ENCODE measurements at places on chromosomes 11 and 22.
A peak's percentile ranks its signal among the peaks of the same experiment; 100 is the strongest.

DNA sequence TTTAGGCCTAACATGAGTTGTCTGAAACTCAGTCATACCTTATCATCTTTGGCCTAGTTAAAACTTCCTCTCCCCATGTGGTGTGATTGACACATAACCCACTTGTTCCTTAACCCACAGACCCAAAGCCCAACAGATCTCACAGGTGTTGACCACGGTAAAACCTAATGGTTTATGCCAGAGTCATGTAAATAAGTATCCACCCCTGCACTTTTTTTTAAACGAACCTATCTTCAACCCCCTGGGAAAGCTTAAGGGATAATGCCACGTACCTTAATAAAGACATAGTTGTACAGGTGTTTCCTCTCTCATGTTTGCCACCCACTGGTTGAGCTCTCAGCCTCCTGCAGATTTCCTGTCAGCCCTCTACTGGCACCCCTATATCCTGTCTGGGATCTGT is 709.3 kb upstream of the CCDC179 start:
- no peak for DNase-seq

- DNase-seq = peak; percentile 96
These were observed 14.0 kb downstream of the SSH3 start for GRCh38 chr11:67317205-67317887.

DNA sequence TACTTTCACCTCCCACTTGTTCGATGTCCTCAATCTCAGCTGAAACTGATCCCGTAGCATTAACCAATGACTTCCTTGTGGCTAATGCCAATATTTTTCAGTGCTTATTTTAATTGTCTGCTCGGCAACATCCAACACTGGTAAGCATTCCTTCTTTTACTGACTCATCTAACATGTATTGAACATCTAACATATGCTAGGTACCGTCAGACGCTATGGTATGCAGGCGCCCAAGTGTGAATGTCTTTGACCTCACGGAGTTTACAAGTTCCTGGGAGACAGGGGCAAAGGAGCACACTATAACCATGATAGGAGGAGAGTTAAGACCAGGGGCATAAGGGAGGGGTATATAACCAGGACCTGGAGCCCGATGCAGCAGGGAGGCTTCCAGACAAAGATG is 1.7 kb downstream of the BRMS1 start:
- DNase-seq = no peak

GRCh38 chr11:35313760-35314153 is 105.6 kb downstream of the SLC1A2 start:
- no peak for DNase-seq

DNA sequence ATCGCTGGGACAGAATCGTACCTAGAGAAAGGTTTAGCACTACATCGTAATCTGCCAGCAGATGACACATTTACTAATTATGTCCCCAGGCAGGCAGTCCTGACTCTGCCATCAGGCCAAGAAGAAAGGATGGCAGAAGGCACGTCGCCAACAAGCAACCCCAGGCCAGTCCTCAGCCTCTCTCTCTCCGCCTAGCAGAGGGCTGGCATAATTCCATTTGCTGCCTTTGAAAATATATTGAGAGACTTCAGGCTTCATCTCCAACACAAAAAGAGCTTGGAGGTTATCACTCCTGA is 1517.0 kb downstream of the TBC1D22A start:
- DNase-seq = no peak

- DNase-seq = no peak
These were observed 12.9 kb downstream of the RANGAP1 start for GRCh38 chr22:41273128-41273527.

GRCh38 chr22:20228055-20228938 is 39.8 kb downstream of the RTN4R start:
- DNase-seq = no peak

DNA sequence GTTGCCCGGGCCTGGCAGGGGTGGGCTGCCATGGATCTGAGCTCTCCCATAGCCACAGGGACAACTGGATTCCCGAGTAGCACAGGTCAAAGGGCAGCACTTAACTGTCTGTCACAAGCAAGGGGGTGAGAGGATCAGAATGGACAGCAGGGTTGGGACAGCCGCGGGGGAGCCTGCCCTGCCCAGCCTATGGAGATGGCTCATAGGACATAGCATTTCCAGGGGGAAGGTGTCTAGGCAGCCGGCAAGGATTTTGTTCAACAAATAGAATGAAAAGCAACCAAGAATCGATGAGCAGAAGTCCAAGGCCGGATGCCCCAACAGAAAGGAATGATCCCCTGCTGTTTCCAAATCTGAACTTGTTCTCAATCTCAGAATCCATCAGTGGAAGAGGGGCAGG is 92.9 kb downstream of the RPS6KA4 start:
- no peak for DNase-seq
